ENCODE measurements at places on chromosomes 5 and 9.

DNA sequence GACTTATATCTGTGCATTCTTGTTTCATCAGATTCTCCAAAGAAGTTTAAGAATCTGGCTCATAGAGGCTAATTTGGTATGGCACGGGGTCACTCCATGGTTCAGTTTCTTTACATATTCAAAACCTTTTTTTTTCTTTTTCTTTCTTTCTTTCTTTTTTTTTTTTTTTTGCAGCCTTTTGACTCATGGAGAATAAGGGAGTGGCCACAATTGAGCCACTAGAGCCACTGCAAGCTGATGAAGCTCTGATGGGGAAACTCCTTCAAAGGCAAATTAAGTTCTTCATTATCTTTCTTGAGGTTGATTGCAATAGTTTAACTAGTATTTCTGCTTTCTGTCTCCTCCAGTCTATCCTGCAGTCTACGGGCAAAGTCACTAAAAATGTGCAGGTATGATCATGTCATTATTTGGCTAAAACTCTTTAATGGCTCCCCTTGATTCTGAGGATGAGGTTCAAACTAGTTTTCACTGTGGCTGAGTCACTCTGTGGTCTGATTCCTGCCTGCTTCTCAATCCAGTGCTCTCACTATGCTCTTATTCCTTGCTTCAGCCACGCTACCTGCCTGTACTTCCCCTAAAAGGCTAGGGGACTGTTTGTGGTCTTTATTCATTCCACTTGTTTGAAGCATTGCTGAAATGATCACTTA lies 93.5 kb upstream of the RIOK2 start:
- no peak for DNase-seq

- no peak for DNase-seq
These were observed 66.4 kb upstream of the POU5F2 start for GRCh38 chr5:93807846-93808245.

- DNase-seq: peak; percentile 46
These were observed at the start of gene CCNO for GRCh38 chr5:55232985-55233928. Gene CCNO, minus strand, starts transcription at chr5:55233608. Its CDS starts 85 bp downstream, at chr5:55233523.

GRCh38 chr5:88389338-88390095 lies 120.9 kb upstream of the TMEM161B start:
- DNase-seq: no peak

GRCh38 chr9:113381909-113382411 lies 5.2 kb upstream of the HDHD3 start:
- no peak for DNase-seq

DNA sequence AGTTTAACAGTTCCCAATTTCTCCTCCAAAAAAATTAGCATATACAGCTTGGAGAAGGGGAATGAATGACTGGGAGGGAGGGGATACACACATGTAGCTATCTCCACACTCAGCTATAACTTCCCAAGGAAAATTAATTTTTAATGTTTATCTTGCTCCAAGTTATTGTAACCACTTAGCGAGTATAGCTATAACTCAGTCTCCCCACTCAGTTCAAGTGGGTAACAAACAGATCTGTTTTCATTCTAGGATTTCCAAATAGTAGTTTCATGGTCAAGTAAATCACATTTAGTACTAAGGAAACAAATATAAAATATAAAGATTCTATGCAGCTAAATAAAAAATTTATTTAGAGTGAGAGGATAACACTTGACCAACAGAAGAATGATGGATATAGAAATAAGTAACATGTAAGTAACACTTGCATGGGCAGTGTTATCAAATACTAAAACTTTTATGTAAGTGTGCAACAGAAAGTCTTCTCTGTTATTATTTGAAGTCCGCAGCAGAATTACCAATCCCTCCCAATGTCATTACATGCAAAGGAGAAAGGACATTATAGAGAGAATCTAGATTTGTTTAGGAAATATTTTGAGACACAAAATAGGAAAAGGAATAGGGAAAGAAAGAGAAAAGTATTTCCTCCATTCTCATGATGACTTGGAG lies 10.2 kb upstream of the NFIB start:
- no peak for DNase-seq

GRCh38 chr5:116559673-116560164 lies 14.9 kb downstream of the SEMA6A start:
- DNase-seq: no peak

- no peak for DNase-seq
These were observed 255.8 kb downstream of the ARHGAP26 start for GRCh38 chr5:143025971-143026370.

DNA sequence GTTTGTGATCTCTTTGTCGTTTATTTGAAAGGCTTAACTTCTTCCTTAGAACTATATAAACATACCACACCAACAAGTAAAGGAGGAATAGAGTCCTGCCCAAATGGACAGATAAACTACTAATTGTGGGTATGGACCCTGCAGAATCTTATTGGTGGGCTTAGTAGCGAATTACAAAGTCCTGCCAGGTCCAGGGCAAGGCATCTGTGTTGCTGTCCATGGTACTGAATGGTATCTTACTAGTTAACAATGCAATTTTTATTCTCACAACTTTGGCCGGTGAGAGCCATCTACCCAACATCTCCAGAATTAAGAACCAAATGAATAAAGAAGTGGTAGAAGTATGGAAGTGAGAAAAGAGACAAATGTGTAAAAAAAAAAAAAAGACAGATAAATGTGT lies 1782.4 kb upstream of the WWC1 start:
- DNase-seq: no peak

GRCh38 chr5:154756009-154756867 lies 1.1 kb downstream of the LARP1 start:
- peak; percentile 14 for DNase-seq

DNA sequence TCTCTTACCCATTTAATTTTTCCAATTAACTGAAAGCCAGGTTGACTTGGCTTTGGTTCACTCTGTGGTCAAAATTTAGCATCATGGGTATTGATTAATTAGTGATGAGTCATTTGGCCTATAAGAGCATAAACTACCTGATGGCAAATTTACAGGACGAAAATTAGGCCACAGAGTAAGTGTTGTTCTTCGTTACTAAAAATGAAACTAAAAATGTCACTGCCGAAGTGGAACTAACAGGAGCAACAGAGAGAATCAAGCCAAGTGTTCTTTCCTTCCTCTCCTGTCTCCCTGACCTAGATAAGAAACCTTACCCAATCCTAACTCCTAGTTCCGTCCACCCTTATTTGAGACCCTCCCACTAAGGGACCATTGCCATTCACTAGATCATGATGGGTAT lies 176.9 kb downstream of the RAB3C start:
- no peak for DNase-seq

DNA sequence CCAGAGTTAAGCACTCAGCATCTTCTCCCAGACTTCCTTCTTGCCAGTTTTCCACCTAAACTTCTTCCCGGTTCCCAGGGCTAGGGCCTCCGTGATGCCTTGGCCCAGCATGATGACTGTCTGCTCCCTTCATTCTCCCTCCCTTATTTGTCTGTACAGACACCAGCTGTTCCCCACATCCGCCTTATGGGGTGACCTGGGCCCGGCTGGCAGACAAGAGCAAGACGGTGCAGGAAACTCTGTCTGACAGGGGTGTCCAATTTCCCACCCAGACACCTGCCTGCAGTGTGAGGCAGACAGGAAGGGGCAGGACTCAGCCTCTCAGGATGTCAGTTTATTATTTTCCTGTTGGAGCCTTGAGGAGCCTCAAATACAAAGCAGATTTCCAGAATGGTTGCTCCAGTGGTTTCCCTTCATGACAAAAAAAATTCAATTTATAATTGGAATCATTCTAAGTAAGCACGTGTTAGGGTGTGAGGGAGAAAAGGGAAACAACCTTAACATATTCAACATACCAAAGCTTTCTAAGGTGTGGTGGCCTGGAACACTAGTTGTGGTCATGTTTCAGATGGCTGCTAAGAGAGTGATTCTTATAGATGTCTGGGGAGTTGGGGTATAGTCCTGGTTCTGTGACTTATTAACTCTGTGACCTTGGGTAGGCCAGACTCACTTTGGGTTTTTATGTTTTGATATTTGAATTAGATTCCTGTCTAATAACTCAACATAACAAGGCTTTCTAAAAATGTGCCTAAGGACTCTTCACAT lies 234.5 kb downstream of the PAPPA start:
- DNase-seq: no peak

- DNase-seq: no peak
These were observed 140.5 kb downstream of the SCAMP1 start for GRCh38 chr5:78500871-78501270.

All from T-helper 17 cell (primary cell).